ENCODE measurements at places on chromosomes 4 and X.

DNA sequence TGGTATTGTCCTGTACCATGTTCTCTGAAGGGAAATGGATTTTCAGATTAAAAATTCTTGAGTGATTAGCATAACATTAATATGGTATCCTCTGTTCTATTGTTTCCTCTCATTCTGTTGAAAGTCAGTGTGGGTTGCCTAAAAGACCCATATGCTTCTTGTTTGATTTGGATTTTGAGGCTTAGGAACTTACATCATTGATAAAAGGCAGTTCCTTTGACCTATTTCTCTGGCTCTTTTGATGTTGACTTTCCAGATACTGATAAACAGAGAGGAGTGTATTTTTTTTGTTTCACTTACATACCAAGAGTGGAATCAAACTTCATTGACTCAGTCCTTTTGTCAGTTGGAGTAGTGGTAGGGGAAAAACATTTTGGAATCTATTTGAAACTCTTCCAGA lies 32.8 kb downstream of the TMEM144 start:
- no peak for DNase-seq

DNA sequence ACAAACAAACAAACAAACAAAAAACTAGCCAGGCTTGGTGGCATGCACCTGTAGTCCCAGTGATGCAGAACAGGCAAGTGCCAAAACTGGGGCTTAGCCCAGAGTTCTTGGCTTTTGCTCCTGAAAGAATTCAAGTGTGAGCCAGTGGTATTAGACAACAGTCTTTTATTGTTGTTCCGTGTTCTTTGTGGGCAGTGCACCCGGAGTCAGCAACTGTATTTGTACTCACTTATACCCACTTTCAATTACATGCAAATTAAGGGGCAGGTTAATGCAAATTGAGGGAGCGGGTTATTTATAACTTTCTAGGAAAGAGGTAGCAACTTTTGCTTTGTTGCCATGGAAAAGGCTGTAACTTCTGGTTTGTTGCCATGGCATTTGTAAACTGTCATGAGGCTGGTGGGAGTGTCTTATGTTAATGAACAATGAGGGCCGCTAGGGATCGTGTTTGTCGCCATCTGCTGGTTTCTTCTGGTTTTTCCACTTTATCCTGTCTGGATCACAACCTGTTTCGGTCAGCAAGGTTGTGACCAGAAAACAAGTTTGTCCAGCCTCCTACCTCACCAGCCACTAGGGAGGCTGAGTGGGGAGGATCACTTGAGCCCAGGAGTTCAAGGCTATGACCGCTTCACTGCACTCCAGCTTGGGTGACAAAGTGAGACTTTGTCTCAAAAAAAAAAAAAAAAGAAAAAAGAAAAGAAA lies 88.8 kb upstream of the ESX1 start:
- no peak for DNase-seq

DNA sequence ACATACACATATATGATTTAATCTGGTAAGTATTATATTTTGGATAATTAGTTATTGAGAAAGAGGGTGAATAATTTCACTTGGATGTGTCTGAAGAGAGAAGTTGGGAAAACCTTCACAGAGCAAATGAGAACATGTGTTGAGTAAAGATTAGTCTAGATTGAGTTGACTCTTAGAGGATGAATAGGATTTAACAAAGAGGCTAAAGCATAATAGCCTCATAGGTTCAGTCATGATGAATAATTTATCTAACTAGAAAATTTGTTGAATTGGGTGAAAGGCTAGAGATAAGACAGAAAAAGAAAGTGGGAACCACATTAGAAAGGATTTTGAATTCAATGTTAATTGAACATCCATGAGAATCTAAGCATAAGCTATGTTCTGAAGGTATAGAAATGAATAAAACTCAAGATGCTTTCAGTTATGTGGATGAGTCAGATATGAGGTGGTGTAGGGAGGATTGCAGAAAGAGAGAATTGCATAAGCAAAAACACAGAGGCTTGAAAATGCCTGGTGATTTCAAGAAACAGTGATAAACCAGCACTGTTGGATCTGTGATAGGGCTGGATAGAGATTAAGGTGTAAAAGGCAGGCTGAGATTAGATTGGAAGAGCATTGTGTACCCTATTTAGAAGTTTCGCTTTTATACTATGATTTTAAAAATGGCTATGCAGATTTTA lies 207.6 kb upstream of the NR3C2 start:
- DNase-seq: no peak

DNA sequence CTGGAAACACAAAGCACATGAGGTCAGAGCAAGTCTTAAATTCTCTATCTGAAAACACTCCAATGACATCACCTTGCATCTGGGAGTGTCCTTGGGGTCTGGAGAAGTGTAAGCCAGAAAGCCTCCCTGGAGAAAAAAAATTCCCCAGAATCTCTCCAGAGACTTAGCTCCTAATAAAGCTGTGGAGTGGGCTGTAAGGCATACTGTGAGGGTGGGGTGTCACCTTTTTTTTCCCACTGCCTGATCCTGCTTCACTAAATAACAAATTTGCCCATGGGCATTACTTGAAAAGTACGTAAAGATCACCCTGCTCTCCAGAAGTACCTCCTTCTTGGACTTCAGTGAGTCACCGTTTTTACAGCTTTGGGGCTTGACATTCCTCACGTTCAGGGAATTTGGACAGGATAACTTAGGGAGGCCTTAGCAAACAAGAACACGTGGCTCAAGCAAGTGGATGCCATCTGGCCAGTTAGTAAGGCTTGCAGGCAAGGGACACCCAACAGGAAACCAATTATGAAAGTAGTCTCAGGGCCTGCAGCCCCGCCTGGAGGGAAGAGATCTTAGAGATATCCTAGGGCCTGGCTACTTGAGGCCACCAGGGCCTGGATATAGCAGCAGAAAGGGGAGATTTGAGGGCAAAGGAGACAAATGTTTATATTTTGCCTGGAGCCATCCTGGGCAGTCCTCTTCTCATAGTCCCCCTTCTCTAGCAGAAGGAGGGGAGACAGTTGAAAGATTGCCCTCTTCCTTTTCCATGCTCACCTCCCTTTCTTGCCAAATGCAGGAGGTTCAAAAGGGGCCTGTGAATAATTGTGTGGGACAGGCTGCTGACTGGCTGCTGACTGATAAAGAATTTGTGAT lies 60.1 kb upstream of the PLAC1 start:
- DNase-seq: no peak

GRCh38 chr4:11019451-11020240 lies 335.1 kb upstream of the CLNK start:
- DNase-seq: no peak

DNA sequence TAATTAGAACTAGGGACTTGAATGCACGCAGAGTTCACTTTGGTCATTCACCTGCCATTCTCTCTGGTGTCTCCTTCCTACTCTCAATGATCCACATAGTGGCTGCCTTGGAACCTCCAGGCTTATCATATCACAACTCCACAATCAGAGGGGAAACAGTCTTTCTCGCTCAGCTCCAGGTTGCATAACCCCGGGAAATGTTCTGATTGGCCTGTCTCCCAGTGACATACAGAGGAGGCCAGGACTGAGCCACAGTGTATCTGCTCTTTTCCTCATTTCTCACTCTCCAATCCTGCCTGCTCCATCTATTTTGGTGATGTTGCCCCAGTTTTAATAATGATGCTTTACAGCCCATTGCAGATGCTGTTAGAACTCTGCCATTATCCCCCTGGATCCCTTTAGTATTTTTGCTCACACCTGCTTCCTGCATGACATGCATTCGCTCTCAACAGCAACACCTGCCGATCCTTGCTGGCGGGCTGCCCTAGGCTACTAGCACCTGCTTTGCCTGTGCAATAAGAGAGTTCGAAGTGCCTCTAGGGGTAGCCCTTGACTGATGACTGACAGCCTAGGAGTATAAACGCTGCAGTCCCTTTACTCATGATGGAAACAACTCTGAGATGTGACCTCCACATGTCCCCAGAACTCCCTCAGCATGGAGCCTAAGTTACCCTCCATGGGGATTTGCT lies 211.3 kb upstream of the RPS6KA3 start:
- peak; percentile 65 for DNase-seq

GRCh38 chr4:73603271-73603710 lies 16.9 kb downstream of the RASSF6 start:
- DNase-seq: no peak

- no peak for DNase-seq
Observed at GRCh38 chr4:30719454-30720020, 632 bp upstream of the PCDH7 start.

DNA sequence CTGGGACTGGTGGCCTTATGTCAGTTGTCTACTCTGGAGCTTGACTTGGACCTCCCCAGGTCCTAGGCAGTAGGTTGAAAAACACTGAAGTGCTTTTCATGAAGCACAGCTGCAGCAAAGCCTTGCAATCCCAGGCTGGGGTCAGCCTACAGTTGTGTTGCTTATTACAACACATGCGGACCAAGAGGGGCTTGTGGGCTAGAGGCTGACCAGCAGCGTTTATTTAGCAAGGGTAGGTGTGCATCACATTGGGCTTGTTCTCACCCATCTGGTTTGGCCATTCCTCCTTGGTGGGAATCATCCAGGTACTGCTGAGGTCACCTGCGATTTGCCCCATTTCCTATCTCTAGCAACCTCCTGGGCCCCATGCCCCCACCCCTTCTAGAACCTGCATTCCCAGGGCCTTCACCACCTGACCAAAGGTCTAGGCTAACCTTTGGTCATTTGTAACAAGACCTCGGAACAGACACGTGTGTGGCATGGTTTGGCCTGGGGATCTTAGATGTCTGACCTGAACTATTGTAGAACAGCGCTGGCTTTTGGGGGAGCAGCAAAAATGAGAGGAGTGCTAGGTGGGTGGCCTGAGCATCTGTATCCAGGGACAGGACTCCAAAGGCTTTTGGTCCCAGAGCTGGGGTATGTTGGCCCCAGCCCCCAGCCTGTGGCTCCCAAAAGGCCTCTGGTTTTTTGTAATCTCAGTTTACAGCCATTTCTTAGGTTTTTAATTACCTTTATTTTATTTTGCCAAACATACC lies 3.0 kb downstream of the RPL10 start:
- DNase-seq: no peak

DNA sequence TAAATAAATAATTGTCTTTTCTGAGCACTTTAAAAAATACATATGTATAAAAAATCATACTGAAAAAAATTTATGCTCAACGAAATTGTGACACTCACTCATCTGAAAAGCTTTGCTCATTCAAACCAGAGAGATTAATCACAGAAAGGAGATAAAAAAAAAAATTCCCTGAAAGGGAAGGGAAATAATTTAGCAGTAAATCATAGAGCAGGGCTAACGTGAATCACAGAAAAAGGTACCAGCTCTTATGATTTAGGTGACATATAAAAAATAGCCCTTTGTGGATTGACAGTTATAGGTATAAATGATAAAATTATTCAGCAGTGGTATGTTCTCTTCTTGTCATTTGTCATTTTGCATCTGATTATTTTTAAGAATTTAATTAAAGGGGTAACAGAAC lies 552.7 kb upstream of the TENM3 start:
- no peak for DNase-seq

- no peak for DNase-seq
Observed at GRCh38 chrX:10744007-10744406, 123.6 kb upstream of the MID1 start.

GRCh38 chr4:166366012-166366411 lies 493.0 kb downstream of the TLL1 start:
- no peak for DNase-seq

- peak; percentile 11 for DNase-seq
Observed at GRCh38 chr4:77538574-77539157, 67.0 kb upstream of the CXCL13 start.

DNA sequence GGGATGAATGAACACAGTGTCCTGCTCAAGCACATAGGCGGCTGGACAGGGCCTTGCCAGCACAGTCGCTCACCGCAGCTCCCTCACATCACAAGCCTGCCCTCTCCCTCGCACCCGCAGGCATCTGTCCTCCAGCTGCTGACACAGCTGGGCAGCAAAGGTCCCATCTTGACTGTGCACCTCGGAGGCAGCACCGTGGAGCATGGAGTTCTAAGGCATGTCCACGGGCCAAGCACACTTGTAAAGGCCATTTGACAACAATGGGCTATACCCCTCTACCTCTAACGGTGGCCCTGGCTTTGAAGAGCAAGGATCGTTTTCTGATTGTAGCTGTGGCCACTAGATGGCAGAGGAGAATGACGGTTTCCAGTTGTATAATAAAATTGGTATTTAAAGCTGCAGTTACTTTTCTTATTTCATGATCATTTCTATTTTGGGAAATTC lies 53.8 kb downstream of the APLN start:
- DNase-seq: no peak

DNA sequence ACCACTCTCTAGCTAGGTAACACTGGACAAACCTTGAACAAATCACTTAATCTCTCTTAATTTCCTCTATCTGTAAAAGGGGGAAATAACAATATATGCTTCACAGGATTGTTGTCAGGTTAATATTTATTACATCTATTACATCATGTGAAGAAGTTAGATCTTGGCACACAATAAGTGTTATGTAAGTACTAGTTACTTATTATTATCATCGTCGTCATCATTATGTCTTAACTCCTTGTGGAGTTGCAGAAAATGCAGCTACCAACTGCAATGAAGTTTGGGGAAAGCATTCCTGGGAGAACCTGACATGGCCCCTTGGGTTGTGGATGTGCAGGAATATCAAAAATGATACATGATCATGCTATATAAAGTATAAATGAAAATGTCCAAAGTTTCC lies 4.8 kb upstream of the JCHAIN start:
- no peak for DNase-seq

- no peak for DNase-seq
Observed at GRCh38 chr4:95546221-95546620, 2.6 kb downstream of the UNC5C start.

- no peak for DNase-seq
Observed at GRCh38 chr4:1460967-1461868, 55.0 kb upstream of the NKX1-1 start.

GRCh38 chrX:20410540-20410939 lies 143.8 kb upstream of the RPS6KA3 start:
- DNase-seq: no peak

- no peak for DNase-seq
Observed at GRCh38 chrX:124239911-124240310, 92.5 kb upstream of the TEX13D start.

DNA sequence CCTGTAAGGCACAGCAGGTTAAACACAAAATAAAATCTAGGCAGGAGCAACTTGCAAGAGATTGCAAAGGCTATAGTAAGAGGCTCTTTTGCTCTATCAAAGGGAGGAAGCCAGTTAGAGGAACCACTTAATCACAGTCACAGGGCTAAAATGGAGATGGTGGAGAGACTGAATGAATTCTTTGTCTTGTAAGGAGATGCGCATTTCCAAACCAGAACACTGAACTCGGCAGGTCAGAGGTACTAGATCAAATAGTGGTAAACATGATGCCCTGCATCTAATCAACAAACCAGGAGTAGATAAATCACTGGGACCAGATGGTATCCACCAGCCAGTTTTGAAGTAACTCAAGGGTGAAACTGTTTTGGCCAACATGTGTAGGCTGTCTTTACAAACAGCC lies 55.8 kb downstream of the GPC4 start:
- no peak for DNase-seq

- no peak for DNase-seq
Observed at GRCh38 chr4:177271091-177271490, 38.6 kb upstream of the NEIL3 start.

- DNase-seq: no peak
Observed at GRCh38 chrX:88135735-88136134, 611.3 kb upstream of the CPXCR1 start.

All from DMS79 (cell line).